ENCODE measurements at places on chromosomes 11 and 22.

- DNase-seq: peak; percentile 29
These were observed 881.4 kb upstream of the CHORDC1 start for GRCh38 chr11:91104237-91104636.

- no peak for DNase-seq
These were observed 3.3 kb downstream of the SERPINH1 start for GRCh38 chr11:75565221-75565814.

DNA sequence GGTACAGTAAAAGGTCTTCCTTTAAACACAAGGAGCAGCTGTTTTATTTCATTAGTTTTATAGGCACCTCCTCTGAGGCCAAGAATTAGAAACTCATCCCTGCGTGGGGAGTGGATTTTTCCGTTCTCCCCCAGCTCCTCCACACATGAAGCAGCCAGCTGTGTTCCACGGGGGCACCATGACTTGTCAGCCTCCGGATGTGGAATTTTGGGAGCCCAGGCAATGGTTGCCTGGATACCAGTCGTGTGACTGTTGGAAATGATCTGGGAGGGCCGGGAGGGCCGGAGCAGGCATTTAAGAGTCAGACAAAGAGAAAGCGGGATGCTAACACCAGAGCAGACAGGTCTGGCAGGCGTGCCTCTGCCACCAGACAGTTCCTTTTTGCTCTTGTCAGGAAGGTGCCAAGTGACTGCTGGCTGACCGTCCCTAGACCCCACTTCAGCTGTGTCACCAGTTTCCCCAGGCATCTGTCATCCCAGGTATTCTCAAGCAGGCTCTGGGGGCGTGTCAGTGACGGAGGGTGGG, 15.9 kb upstream of the CDC42EP2 start:
- no peak for DNase-seq

DNA sequence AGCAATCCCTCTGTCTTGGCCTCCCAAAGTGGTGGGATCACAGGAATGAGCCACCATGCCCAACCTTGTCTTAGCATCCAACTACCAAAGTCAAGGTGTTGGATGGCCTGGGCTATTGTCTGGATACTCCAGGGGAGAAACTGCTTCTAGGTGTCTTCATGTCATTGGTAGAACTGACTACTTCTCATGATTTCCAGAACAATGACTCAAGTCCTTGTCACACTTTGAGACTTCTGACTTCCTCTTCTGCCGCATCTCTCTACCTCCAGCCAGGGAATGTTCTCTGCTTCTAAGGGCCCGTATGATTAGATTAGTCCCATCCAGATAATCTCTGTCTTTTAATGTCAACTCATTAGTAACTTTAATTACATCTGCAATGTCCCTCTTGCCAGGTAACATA, 30.6 kb downstream of the APOL6 start:
- DNase-seq: no peak

DNA sequence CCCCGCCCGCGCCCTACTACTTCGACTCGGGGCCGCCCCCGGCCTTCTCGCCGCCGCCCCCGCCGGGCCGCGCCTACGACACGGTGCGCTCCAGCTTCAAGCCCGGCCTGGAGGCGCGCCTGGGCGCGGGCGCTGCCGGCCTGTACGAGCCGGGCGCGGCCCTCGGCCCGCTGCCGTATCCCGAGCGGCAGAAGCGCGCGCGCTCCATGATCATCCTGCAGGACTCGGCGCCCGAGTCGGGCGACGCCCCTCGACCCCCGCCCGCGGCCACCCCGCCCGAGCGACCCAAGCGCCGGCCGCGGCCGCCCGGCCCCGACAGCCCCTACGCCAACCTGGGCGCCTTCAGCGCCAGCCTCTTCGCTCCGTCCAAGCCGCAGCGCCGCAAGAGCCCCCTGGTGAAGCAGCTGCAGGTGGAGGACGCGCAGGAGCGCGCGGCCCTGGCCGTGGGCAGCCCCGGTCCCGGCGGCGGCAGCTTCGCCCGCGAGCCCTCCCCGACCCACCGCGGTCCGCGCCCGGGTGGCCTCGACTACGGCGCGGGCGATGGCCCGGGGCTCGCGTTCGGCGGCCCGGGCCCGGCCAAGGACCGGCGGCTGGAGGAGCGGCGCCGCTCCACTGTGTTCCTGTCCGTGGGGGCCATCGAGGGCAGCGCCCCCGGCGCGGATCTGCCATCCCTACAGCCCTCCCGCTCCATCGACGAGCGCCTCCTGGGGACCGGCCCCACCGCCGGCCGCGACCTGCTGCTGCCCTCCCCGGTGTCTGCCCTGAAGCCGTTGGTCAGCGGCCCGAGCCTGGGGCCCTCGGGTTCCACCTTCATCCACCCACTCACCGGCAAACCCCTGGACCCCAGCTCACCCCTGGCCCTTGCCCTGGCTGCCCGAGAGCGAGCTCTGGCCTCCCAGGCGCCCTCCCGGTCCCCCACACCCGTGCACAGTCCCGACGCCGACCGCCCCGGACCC, 17.4 kb upstream of the ACR start:
- DNase-seq: no peak

DNA sequence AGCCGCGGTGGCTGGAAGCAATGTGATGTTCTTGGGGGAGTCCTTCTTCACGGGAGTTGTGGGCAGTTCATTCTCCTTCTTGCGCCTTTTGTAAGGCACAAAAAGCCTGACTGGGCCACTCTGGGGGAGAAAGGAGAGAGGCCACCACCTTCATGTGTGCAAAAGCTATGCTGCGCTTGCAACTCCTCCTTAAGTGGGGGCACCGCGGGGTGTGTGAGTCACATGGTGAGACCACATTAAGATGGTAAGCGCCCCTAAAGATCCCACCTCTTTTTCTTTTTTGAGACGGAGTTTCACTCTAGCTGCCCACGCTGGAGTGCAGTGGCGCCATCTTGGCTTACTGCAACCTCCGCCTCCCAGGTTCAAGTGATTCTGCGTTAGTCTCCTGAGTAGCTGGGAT, 14.1 kb downstream of the DEAF1 start:
- no peak for DNase-seq

- no peak for DNase-seq
These were observed 31.3 kb upstream of the YPEL1 start for GRCh38 chr22:21766691-21767462.

DNA sequence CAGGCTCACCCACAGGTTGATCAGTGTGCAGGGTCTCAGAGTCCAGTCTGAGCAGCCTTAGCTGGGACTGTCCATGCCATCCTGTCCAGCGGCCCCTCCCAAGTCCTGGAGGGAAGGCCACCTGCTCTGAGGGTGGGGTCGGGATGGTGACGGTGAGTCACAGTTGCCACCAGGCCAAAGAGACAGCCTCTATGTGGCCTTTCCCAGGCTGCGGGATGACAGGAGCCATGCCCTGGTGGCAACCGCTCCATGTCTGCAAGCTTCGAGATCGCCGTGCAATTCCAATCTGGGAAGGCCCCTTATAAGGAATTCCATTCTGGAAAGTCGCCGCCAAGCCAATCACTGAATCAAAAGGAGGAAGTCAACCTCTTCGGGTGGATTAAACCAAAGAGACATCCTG, 47.5 kb downstream of the RTL6 start:
- no peak for DNase-seq

DNA sequence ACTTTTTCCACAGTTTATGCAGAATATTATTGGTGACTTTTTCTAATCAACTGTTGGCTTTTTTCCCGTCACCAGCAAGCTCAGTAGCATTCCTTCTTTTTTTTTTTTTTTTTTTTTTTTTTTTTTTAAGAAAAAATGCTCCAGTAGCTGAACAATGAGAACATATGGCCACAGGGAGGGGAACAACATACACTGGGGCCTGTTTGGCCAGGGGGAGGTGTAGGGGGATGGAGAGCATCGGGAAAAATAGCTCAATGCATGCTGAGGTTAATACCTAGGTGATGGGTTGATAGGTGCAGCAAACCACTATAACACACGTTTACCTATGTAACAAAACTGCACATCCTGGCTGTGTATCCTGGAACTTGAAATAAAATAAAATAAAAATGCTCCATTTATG, 82.5 kb downstream of the ARHGAP42 start:
- no peak for DNase-seq

DNA sequence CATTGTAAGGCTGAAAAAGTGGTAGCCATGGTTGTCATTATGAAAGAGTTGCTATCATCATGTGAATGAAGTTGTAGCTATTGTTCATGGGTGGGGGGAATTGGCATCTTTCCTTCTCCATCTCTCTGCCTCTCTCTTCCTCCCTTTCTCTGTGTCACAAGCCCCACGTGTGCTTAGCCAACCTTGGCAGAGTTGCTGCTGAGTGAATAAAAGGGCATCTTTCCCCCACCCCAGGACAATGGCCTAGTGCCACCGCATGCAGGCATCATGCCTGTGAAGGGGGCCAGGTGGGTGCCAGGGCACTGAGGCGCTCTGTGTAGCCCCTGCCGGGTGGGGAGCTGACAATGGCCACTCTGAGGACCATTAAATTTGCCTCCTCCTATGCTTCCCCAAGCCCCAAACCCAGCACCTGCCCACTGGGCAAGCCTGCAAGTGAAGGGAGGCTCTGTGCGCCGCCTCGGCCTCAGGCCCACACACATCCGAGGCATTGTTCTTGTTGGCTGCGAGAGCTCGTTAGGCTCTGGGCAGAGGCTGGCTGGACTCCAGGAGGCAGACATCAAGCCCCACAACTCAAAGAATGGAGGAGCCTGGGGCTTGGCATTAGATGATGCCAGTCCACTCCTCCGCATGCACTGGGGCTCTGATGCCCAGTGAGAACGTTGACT, 103.9 kb downstream of the SEZ6L start:
- no peak for DNase-seq

DNA sequence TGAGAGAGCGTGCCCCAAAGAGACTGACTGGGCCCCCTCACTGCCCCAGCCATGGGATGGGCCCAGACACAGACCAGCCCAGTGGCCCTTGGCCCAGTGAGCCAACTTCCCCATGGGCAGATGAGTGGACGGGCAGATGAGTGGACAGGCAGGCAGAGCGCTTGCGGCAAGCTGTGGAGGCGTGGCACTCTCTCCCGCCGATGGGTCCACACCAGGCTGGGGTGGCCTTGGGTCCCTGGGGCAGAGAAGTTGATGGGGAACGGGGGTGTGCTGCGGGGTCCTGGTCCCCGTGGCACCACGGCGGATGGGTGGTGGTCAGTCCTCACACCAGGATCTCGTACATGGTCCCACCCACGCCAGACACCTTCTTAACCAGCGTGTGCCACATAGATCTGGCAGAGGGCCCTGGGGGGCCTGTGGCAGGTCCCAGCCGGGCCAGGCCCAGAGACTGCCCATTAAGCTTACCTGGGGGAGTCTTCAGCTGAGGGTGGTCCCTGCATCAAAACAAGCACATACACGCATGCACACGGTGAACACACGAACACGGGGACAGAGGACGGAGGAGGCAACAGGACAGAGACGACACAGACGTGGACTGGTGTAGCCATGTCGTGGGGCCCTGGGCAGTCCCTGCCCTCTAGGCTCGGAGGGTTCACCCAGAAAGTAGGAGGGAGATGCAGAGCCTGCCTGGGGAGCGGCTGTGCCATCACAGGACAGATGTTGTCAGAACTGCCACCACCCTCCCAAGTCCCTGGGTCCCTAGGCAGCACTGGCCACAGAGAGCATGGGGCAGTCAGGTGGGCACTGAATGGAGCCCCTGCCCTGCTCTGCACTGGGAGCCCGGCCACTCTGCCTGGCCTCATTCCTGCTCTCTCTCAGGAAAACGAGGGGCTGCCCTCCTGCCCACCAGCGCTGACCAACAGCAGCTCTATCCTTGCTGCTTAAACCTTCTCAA, 182.2 kb downstream of the IGLL1 start:
- DNase-seq: no peak

GRCh38 chr11:100851584-100852152, 164.6 kb downstream of the ARHGAP42 start:
- DNase-seq: no peak

DNA sequence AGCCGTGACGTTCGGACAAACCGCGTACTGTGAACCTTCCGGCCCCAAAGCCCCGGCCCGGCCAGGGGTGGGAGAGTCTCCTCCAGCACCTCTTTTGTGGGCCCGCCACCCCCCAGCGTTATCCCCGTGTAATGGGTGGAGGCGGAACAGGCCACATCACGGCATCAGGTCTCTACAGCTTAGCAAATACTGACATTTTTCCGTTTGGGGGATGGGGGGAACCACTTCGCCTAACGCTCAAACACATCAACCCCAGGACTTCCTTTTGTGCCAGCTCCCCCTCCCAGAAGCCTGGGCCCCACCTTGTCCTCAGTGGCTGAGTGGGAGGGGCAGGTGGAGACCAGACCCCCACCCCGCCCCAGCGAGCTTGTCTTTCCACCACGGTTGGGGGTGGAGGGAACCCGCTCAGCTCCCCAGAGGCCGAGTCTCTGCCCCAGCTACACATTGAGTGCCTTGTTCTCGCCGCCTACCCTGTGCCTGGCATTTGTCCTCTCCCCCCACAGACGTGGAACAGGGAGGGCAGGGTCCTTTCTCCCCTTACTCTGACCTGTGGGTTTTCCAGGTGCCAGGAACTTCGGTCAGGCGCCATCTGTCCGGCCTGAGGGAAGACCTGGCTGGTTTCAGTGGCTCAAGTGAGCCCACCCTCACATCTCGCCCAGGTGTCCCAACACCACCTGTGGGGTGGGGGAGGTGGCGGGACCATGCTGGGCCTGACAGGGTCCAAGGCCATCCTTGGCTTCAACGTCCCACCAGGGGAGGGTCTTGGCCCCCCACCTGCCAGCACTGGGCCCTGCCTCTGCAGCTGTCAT, 29.6 kb downstream of the SBF1 start:
- DNase-seq: no peak

GRCh38 chr11:87002918-87003317, 34.8 kb upstream of the TMEM135 start:
- DNase-seq: no peak

DNA sequence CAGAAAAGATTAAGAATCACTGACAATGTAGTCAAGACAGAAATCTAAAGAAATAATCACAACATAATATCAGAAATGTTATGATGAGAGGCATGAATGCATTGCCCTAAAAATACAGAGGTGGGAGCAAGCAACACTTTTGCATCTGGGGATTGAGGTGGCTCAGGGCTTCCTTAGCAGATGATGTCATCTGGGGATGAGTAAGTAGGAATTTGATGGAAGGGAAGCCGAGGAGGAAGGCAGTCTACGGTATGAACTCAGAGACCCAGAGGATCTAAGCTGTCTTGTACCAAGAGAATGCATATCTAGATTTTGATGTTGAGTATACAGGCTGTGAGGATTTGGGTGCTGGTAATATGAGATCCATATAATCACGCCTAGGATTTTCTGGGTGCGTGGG, 193.0 kb upstream of the SNX19 start:
- peak; percentile 21 for DNase-seq

DNA sequence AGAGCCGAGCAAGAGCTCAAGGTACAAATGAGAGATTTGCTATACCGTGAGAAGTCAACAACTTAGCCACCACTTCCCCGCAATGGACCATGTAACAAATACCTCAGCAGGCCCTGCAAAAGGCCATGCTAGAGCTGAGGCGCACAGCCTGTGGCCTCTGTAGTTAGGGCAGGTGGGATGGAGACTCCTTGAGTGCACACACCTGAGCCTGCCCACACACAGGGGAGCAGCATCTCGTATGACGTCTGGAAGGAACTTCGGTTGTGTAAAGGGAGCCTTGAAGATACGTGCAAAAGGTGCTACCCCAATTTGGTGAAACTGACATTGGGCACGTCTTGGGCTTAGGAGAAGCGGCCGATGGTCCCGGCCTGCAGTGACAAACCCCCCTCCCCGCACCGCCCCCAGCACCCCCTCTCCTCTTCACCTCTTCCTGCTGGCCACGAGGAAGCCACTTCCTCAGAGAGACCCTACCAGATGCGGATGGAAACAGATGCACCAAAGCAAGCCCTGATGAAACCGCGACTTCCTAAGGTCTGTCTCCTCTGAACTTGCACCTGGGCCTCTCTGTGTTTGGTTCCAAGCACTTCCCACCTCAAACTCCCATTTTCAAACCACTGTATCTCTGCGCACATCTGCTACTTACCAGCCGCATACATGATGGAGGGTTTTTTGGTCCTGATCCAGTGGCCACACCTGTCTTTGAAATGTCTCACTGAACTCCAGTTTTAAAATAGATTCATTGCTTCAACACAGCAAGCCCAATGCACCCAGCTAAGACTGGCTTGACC, 10.6 kb downstream of the CDPF1 start:
- no peak for DNase-seq
